ENCODE measurements at places on chromosomes 5 and 9. TPM values are rescaled to one million over a fixed set of nuclear protein-coding genes. Genes with fewer than 3 reads are reported as not detected.

GRCh38 chr5:39526914-39527477 lies 102.2 kb upstream of the DAB2 start:
- no peak for DNase-seq

DNA sequence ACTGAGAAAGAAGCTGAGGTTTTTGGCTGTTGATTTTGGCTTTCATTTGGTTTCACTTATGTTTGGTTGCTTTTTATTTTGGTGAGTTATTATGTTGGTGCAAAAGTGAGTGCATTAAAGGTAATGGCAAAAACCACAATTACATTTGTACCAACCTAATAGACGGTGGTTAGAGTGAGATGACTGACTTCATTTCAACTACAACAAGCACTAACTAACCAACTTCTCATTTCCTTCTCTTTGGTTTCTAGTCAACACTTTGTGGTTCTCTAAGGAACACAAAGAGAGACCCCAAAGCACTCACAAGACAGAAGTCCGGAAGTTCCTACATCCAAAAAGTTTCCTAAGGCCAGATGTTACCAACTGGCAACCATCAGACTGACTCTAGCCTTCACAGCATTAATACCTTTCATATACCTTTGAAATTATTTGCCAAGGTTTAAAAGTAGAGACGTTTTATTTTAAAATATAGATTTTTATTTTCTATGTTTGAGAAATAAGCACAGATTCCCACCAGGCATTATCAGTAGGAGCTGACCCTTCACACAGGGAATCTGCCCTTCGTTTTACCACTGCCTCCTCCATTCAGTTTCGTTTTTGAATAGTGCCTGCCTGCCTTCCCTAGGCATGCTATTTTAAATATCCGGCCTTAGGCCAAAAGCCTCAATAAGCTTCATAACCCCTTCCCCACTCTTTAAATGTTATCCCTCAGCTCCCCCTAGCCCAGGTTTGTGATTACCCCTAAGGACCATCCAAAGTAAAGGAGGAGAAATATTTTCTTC lies 301.1 kb upstream of the PTGER4 start:
- DNase-seq: no peak

DNA sequence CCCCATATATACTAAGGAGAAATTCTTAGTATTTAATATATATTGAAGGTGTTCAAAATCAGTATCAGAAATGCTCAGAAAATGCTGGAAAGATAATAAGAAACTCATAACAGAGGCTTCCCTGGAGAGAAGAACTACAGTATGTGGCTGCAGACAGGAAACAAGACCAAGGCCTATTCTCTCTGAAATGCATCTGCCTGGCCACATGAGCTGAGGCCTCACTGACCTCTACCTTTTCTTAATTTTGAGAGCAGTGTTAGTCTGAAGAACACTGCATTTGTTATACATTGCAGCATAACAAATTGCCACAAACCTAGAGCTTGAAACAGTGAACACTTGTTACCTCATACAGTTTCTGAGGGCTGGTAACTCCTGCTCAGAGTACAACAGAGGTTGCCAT lies 133.4 kb upstream of the SPEF2 start:
- DNase-seq: no peak

RPL37 gene
- total RNA-seq: 523 TPM

DNA sequence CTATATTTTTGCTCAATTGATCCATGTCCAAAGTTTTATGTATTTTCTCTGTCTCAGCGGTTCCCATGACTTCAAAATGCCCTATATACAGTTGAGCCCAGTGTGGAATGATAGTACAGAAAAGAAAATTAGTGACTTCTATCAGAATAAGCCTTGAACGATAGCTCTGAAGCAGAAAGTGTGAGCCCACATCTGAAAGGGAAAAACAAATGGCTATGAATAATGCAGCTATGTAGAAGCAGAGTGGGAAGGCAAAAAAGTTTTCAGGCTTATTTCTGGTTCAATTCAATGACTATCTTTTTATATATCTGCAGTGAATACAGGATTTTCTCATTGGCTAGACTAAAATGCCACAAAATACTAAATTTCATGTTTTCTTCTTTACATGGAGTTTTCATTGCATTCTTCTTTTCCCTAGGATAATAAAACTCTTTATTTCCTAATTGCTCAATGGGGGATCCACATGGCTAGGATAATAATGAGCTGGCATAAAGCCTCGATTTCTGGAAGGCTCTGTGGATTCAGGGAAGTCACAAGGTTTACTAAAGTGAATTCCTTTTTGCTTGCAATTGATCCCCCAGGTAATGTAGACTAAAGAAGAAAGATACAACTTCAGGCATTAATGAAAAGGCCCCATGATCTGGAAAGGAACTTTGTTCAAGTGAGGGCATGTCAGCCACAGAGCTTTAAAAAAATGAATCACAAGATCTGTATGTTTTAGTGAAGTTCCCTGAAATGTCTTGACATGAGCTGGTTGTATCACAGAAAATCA lies 377.0 kb upstream of the RIOK2 start:
- DNase-seq: no peak

- DNase-seq: no peak
Measured at GRCh38 chr5:6419340-6419852, 29.3 kb upstream of the UBE2QL1 start.

DNA sequence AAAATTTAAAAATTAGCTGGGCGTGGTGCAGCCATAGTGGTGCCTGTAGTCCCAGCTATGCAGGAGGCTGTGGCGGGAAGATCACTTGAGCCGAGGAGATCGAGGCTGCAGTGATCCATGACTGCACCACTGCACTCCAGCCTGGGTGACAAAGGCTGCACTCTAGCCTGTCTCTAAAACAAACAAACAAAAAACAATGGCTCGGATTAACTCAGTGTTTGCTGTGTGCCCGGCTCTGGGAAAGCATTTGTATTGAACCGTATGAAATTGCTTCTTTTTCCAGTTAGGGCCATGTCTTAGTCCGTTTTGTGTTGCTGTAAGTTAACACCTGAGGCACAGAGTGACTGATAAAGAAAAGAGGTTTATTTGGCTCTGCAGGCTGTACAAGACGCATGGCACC lies 62.6 kb downstream of the CFAP77 start:
- DNase-seq: no peak

GRCh38 chr5:139763930-139764791 lies 31.4 kb upstream of the PSD2 start:
- no peak for DNase-seq

DNA sequence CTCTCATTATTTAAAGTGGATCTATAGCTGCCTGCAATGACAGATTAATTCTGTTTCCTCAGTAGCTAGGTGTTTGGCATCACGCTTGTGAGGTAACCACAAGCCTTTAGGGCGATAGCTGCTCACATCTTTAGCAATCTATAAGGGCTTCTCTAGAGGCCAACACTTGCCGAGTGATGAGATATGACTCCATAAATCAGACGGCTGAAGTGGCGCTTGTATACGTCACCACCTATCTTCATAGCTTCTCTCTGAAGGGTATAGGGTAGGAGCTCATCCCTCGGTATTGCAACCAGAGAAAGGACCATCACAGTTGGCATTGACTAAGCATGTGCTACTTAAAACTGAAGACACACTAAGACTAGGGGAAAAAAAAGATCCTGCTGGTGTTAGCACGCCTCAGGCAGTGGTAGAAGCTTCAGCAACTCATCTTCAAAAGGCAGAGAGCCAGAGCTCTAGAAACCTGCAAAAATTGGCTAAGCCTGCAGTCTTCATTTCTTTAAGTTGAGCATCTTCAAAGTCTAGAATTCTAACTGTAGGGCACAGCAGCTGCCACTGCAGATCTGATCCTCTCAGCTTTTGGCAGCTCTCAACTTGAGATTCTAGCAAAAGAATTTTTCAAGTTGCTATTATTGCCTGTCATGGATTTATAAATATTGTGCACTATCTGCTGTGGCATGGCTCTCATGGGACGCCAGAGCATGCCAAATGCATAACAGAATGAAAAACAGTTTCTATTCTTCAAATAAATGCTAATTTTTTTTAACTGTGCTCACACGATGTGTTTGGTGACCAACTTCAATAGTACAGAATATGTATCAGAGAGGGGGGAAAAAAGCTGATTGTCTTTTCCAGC lies 37.5 kb downstream of the PSMB7 start:
- DNase-seq: no peak

DNA sequence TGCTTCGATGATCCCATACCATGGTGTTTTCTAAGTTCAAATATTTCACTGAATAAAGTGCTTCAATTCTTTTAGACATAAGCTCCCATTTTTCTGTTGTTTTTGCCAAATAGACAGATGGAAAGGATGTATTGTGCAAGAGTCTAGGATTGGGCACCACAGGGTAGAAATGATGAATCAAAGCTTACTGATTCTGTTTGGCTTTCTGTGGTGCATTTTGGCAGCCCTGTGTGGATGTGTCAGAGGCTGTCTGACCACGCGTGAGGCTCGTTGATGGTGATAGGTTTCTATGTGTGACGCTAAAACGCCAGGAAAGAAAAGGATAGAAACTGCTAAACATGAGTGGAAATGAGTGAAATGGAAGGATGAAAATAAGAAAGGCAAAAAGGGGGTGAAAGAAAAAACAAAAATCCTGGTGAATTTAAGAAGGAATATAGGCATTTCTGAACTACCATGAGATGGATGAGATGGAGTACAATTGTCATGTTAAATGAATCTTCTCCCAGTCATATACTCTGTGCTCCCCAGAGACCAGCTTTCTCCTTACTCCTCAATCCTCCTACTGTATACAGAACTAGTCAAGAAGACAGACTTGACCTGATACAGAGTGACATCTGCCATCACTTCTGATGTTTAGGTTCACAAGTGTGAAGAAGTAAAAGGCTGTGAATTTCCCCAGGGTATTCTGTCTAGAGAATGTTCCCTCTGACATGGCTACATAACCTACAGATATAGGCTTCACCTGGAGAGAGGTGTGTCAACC lies 54.4 kb downstream of the ANKH start:
- DNase-seq: peak; percentile 93

DAPK1 gene
- total RNA-seq: 44.6 TPM

DNA sequence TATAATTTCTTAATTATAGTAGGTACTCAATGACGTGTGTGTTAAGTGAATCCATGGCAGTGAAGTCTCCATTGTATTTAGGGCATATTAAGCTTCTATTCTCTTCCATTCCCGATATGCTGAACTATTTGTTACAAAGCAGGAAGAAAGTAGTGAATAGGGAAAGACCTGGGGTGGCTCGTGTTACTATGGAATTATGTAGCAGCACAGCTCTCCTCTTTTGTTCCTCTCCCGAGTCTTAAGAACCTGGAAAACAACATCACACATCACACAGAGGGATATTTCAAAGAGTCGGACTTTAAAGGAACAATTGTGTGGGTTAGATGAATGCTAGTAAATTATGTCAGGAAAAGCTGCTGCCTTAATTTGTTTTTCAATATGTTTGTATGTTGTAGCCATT lies 131.8 kb downstream of the PCSK5 start:
- no peak for DNase-seq

FRRS1L gene
- not detected for total RNA-seq

DNA sequence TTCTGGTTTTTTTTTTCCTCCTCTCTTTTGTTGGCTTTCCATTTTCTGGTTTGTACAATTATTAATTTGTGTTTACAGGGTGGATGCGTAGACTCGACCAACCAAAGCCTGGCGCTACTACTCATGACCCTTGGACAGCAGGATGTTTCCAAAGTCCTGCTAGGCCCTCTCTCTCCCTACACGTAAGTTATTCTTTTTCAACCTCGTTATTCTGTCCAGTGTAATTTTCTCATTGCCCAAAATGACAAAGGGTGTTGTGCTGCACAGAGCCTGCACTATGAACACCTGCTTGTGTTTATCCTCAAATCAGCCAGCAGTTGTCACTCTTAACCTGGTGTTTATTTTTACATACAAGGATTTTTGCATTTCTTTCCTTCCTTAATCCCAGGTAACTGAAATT lies 56.6 kb downstream of the RCL1 start:
- DNase-seq: no peak

FAM169A gene
- total RNA-seq: 18.8 TPM

- DNase-seq: no peak
Measured at GRCh38 chr9:34928921-34929320, 29.2 kb upstream of the PHF24 start.

- DNase-seq: no peak
Measured at GRCh38 chr9:109721001-109721400, 59.0 kb upstream of the PALM2AKAP2 start.

CARTPT gene
- not detected for total RNA-seq

OR1J2 gene
- not detected for total RNA-seq

DNA sequence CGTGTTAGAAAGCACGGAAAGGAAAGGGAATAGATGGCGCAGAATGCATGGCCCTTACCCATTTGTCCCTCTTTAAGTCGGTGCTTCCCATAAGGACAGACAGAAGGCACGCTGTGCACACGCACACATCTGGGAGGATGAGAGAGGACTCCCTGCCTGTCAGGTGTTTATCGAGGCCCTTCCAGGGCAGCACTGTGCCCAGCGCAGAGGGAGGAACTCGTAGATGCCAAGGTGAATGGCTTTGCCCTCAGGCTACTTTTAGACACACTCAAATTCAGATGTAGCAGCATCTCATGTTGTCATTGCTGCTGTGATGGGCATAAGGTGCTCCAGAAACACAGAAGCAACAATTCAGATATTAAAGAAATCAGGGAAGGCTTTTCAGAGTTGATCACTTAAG lies 70.2 kb upstream of the CTSL start:
- no peak for DNase-seq

- DNase-seq: no peak
Measured at GRCh38 chr5:93705896-93706295, 35.5 kb downstream of the POU5F2 start.

IFNA13 gene
- not detected for total RNA-seq

GRCh38 chr5:140340605-140341121 lies 5.7 kb downstream of the HBEGF start:
- DNase-seq: no peak

DNA sequence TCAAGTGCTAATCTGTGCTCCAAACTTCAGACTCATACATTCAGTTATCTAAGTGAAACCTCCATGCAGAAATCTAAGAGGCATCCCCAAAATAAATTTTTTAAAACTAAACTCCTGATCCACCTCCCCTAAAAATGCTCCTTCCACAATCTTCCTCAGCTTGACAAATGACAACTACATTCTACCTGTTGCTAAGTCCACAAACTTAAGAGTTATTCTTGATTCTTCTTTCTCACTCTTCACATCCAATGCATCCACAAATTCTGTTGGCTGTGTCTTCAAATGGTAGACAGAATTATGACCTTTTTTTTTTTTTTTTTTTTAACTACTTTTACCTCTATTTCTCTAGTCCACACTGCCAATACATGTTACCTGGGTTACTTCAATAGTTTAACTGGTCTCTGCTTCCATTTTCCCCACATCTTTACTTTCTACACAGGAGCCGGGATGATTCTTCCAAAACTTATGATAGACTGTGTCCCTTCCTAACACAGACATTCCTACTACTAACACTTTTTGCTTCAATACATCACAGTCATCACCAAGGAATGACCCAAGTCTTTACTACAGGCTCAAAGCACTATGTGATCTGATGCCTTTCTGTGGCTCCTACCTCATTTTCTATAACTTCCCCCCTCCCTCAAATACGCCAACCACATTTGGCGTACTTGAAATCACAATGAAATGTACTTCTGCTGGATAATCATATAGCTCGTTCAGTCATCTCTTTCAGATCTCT lies 143.6 kb downstream of the PDE4D start:
- no peak for DNase-seq

- DNase-seq: no peak
Measured at GRCh38 chr5:124948062-124948753, 201.8 kb upstream of the ZNF608 start.

- DNase-seq: no peak
Measured at GRCh38 chr9:127801955-127802575, 617 bp upstream of the FPGS start.

GRCh38 chr5:24509943-24510342 lies 134.8 kb downstream of the CDH10 start:
- DNase-seq: no peak

GNA14 gene
- not detected for total RNA-seq

All from MG63 (cell line).